CD8-positive, alpha-beta memory T cell (primary cell): ENCODE measurements at places on chromosomes 11 and 22.
A peak's percentile ranks its signal among the peaks of the same experiment; 100 is the strongest.

DNA sequence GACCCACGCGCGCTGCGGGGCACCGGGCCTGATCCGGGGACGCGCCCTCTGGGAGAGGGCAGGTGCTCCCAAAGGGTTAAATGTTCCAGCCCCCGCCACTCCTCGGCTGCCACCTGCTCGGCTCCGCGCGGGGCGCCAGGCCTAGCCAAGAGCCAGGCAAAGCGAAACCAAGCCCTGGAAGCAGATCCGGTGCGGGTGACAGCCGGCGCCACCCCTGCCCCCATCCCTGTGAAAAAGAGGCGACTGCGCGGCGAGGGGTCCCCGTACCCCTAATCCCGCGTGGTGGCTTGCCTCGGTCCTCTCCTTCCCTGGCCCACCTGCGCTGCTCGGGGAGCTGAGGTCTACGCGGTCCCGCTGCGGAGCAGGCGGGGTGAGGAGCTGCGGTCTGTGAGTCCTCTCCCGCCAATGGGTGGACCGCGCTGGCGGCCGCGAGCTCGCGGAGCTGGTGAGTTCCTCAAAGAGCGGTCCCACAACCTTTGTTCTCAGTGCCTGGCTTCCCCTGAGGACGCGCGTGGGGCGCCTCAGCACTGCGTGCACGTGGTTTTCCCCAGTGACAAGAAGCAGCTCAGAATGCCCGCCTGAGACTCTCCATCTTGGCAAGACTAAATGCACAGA, at the start of gene ME3:
Gene ME3, minus strand, starts transcription at position 610 of the 615 bp plus-strand sequence.
- DNase-seq = peak; percentile 14

GRCh38 chr11:18012122-18012905, 533 bp downstream of the SERGEF start:
- peak; percentile 41 for DNase-seq

DNA sequence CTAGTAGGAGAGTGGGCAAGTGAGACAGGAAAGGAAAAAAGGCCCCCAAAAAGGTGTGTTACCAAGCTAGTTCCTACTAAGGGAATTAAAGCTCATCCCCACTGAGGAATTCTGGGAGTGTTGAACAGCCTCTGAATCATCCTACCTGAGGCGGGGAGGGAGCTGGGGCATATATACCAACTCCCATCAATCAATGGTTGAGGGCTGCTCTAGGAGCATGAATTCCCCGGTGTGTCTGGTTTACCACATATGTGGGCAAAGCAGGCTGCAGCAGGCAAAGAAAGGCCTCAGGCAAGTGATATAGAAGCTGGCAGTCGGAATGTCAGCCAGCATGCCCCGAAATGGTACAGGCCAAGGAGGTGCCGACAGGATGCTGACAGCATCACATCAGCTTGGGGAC, 23.6 kb upstream of the CDON start:
- no peak for DNase-seq

DNA sequence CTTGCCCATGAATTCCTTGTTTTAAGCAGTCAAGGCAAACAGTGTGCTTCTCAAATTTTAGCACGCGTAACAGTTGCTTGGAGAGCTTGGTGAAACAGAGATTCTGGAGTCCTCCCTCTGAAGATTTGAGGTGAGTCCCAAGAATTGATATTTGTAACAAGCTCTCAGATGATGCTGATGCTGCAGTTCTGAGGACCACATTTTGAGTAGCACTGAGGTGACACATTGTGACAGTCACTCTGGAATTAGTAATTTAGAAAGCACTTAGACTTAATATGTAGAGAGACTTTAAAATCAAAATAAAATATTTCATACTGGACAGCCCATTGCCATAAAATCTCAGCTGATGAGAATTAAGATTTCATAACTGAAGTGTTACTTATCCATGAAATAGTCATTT, 38.5 kb downstream of the DNAJC24 start:
- no peak for DNase-seq

DNA sequence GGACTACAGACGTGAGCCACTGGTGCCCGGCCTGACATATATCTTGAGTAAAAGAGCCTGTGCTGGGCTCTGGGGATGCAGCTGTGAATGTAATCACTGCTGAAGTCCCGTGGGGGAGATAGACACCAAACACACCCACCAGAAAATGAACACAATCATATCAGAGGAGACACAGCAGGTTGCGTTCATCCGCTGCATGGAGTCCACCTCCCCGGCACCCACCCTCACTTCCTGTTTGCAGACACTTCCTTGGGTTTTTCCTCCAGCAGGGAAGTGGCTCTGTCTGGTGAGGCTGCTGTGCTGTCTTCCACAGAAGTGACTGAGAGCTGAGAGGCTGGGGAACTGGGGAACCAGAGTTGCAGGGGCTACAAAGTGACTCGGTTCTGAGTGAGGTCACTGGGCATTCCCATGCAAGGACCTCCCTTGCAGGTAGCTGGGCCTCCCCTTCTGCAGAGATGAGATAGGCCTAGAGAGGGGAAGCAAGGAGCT, 7.2 kb downstream of the MICALL1 start:
- DNase-seq = no peak

DNA sequence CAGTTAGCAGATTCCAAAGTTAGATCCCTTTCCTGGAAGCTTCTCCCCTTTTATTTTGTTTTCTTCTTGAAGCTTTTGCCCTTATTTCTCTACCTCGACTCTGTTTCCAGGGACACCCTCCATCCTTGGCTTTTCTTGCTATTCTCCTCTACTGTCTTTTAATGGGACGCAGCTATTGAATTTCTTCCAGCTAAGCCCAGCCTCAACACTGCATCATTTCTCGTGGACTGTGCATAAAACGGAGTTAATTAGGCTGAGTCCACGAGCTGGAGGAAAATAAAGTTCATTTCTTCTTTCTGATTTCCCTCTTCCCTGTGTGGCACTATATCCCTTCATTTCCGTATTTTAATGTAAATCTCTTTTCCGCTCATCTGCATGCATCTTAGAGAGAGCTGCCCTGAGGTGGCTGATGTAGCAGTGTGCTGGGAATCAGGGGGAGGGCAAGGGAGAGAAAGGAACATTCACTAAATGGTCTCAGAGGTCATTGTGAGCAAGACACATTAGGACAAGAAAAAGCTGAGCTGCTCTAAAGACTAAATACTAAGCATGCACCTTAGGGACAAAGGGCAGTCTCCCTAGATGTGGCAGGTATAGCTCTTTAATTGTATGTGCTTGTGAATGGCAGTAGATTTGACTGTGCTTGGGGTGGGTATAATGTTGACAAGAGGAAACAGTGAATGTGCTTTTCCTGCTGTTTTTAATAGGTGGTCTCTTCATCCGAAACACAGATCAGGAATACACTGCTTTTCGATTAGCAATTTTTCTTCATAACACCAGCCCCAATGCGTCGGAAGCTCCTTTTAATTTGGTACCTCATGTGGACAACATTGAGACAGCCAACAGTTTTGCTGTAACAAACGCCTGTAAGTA, 1.9 kb downstream of the GRIA4 start:
- DNase-seq = no peak

GRCh38 chr22:22404598-22405284, 103.8 kb downstream of the ZNF280B start:
- DNase-seq = no peak

DNA sequence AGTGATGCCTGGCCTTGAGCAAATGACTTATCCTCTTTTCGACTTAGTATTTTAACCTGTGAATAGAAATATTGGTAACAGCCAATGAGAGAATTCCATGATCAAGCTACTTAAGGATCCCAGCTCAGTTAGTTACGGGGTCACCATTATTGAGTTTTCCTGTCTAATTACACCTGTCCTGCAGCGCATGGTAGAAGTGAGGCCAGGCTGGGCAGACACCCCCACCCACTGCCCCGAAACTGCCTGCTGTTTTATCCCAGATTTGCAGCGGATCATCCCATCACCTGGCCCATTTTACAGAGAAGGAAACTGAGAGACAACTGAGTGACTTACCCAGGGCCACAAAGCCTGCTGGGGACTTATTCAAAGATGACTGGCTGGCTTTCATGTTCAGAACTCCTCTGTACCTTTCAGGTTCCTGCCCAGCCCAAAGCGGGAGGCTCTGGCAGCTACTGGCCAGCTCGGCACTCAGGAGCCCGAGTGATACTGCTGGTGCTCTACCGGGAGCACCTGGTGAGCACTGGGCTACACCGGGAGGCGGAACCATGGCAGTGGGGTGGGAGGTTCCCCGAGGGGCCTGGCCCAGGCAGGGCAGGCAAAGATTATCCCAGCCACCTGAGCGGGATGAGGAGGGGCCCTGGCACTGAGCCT, 1.4 kb downstream of the MUS81 start:
- DNase-seq = peak; percentile 41

GRCh38 chr11:15938121-15938611, 418.2 kb downstream of the SOX6 start:
- DNase-seq = no peak

DNA sequence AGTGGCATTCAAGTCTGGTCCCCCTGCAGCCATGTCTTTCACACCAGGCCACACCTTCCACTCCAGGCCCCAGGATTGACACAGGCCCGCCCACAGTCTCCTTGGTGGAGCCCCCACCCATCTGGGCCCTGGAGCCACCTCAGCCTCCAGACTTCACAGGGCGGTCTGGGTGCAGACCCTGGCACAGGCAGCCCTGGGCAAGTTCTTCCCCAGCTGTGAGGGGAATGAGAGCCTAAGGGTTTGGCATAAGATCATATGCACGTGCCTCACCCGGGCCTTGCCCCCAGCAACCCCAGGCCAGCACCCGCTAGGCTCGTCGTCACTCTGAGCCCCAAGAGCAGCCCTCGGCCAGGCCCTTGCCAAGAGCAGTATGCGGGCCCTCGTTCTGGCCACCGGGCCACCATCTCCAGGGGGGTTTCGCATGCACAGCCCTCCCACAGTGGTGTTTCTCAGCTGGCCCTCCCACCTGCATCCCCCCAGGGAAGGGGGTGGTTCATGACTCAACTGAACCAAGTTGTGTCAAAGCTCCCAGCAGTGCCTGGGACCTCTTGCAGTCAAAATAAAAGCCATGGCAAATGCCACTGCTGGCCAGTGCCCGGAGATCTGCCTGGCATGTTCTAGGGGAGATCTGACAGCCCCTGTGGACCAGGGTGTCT, 70.4 kb upstream of the KCNQ1OT1 start:
- DNase-seq = no peak

DNA sequence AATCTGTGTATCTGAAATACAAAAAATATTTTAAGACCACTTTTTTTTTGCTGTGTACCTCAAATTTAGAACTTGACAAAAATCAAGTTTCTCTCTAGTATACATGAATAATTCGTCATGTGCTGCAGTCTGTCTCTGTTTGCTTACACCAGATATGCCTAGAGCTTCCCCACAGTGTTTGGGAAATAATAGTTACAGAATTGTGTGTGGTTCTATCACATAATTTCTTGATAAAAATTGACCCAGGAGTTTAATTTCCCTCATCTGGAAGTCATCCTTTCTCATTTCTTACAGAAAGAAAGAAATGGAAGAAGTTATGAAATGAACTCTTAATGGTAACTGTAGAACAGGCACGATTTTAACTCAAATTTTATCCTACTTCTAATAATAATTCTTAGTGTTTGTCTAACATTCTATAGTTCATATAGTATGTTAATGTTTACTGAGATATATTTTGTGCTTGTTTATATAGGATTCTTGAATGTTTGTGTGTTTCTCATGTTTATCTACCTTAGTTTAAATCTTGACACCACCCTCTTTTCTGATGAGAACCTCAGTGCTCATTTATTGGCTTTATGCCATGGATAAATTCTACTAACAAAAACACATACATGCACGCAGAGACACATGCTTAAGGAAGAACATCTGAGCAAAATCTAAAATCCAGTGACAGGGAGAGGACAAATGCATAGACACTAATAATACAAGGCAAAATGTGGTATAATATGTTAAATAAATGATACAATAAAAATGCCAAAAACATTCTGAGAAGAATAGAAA, 61.4 kb upstream of the CTSC start:
- DNase-seq = no peak

GRCh38 chr11:106131998-106132397, 54.5 kb downstream of the AASDHPPT start:
- no peak for DNase-seq

DNA sequence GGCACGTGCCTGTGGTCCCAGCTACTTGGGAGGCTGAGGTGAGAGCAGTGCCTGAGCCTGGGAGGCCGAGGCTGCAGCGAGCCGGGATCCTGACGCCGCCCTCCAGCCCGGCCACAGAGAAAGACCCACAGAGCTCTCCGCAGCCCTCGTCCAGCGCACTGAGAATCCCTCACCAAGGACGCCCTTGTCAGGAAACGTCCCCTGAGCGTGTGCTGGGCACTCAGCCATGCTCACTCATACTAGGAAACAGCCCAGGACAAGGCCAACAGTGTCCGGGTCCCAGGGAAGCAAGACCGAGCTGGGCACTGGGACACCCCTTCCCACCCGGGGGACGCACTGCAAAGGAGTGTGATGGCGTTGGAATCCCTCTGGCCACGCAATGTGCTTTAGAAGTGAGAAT, 14.5 kb downstream of the DEAF1 start:
- no peak for DNase-seq
